ENCODE measurements at places on chromosomes 1 and 21.

DNA sequence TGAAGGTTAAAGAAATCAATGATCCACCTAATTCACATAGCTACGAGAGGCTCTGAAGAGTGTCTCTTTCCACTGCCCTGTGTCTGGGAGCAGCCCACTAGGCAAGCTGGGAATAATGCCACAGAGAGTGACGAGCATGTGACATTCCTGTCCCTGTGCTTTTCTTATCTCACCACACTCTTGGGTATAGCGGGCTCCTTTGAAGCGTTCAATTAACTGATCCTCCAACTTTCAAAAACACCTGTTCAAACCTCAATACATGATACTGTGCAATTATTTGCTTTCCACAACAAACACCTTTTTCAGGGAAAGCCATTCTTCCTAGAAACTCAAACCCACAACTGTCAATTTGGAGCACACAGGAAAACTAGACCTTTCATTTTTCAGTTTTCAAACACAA, 43.4 kb downstream of the PLPP3 start:
- no peak for DNase-seq

DNA sequence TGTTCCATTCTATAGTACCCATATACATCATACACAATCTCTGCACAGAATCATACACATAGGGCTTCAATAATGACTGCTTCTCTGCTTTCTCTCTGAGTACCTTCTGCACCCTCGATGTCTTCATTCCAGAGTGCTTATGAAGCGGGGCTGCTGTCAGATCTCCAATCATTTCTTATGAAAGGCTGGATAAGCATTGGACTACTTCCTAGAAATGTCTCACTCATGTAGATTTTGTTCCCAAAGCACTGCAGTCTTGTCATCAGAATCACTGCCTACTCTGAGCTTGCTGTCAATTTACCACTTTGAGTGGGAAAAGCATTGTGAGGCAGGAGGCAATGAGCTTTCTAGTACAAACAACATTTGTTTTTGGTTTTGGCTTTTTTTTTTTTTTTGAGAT, 179.0 kb downstream of the SLC35F3 start:
- DNase-seq = no peak

GRCh38 chr1:8871539-8871935, 6.9 kb downstream of the ENO1 start:
- no peak for DNase-seq

DNA sequence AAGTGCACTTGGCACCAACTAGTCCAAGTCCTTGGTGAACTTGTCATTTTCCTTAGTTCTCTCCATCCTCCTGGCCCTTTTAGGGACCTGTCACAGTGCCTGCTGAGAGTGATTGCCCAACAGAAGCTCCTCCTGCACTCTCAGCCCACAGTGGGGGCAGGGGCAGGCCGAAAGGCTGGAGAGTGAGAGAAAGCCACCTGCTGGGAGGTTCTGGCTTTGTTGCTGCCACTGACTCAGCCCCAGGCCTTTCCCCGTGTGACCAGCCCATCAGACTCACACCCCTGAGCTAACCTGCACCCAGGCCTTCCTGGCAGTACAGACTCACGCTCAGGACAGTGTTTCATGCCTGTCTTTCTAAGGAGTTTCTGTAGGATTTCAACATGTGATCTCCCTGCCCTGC, 17.1 kb upstream of the PROK1 start:
- no peak for DNase-seq

- no peak for DNase-seq
Observed at GRCh38 chr1:42730988-42731387, 9.0 kb downstream of the CLDN19 start.

GRCh38 chr1:179529482-179530195, 46.1 kb downstream of the NPHS2 start:
- DNase-seq = no peak

DNA sequence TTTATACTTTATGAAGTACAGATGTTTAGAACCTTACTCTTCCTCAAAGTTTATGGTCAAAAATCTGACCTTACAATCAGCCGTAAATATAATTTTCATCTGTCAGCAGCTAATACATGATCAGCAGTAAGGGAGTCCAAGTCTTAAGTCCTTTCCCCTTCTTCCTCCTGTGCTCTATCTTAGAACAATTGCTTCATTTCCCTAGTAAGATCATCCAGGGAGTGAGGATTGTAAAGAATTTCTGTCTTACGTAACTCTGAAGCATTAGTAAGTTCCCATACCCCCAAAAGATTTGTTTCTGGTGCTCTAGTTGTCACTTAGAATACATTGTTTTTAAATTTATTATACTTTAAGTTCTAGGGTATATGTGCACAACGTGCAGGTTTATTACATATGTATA, 2.1 kb downstream of the SETDB1 start:
- no peak for DNase-seq

DNA sequence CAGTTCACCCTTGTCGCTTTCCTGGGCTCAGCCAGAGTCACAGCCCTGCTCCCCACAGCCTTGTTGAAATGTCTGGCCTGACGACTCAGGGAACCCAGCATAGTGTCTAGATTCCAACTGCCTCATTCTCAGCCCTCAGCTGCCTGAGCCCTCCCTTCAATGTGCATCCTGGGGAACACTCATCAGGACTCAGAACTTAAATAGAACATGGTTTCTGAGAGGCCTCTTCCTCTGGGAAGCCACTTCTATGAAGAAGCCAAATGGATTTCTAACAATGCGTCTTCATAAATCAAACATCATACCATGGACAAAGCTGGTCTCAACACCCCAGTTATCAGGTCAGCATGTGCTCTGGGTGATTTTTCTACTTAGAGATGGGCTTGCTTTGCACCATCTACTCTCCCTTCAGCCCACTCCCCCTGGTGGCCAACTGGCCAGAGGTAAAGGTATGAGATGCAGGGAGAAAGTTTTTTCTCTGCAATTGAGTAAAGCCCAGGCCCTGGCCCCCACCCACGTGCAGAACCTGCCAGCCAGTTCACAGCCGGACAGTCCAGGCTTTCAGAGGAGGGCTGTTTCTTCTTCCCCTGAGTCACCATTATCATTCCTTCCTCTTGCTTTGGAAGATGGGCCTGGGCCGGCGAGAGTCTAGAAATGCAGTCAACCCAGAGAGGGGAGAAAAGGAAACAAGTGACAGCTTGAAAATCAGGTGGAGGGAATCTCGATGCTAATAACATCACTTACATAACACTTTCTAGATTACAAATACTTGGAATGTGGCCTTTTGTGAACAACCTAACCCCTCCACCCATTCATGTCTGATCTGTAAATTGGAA, 32.1 kb downstream of the CD244 start:
- DNase-seq = peak; percentile 61

- DNase-seq = no peak
Observed at GRCh38 chr1:115077286-115077983, 11.9 kb downstream of the TSPAN2 start.

- no peak for DNase-seq
Observed at GRCh38 chr1:93143136-93143535, 37.1 kb downstream of the TMED5 start.

GRCh38 chr1:71770121-71770520, 512.2 kb downstream of the NEGR1 start:
- no peak for DNase-seq

- DNase-seq = no peak
Observed at GRCh38 chr1:10195570-10195969, 14.8 kb upstream of the KIF1B start.

GRCh38 chr1:21165076-21165475, 11.6 kb downstream of the EIF4G3 start:
- DNase-seq = no peak

- DNase-seq = no peak
Observed at GRCh38 chr1:50271968-50272578, 151.2 kb downstream of the DMRTA2 start.

- no peak for DNase-seq
Observed at GRCh38 chr1:157758018-157758417, 18.9 kb downstream of the FCRL2 start.

GRCh38 chr1:179706339-179706941, 36.7 kb upstream of the FAM163A start:
- peak; percentile 87 for DNase-seq

GRCh38 chr1:164774413-164774812, 215.4 kb downstream of the PBX1 start:
- DNase-seq = no peak

DNA sequence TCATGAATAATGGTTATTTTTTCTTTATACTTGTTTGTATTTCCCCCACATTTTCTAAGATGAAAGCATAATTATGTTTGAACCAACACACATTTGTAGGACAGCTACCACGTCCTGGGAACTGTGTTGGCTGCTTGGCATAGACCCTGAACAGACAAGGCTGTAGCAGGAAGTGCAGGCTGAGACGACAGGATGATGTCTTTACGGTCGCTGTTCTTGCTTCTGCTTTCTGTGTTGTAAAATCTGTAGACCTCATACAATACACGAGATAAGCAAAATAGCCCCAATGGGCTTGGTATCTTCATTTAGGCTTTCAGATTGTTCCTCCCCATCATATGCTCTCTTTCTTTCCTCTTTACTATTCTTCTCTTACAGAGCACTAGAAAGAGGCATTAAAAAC, 23.3 kb upstream of the OTUD3 start:
- DNase-seq = no peak

- peak; percentile 39 for DNase-seq
Observed at GRCh38 chr1:51519048-51519864, at the start of gene EPS15. Gene EPS15 (minus strand): TSS chr1:51519266. CDS start chr1:51519231, 35 bp downstream.

GRCh38 chr1:235455097-235455496, 49.2 kb downstream of the B3GALNT2 start:
- DNase-seq = no peak

DNA sequence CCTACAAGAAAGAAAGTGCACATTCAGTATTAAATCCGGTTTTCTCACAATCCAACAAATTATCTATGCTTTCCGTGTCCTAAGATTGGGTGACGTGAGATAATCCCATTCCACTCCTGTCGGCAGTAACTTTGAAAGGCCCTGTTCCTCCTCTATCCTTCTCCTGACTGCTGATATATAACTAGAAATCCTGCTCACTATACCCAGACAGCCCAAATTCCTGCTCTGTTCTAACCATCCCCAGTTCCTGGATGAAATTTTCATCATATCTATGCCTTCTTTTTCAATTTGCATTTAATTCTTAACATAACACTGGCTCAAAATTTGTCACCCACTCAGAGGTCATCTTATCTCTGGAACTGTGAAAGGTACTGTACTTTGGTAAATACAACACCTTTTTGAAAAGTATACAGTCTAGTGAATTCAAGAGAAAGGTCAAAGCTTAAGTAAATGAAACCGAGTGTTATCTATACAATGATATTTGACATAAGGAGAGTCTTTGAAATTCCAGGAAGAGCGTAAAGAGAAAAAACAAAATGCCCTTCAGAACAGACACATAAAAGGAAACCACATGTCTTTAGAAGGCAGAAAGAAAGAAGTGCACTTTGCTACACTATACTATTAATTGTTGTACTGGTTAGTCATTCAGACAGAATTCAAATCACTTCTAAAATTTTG, 200.5 kb upstream of the NEGR1 start:
- DNase-seq = no peak

GRCh38 chr21:33569991-33570390, 18.5 kb downstream of the DONSON start:
- no peak for DNase-seq
